ENCODE measurements at places on chromosomes 4 and X.

DNA sequence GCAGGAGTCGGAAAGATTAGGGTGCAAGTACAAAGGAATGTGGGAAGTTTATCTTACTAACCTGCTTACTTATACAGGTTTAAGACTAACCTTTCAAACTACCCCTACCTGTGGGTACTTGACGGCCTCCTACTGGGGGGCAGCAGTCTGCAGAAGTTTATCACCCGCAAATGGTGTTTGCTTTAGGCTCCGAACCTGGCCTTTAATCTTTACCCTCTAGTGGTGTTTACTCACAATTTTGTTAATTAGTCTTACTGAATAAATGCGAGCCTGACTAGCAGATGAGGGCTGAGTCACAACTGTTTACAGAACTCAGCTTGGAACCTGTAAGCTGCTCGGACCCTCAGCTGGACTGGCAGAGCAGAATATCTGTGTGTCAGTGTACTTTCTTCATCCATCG is 204.2 kb upstream of the GPRIN3 start:
- DNase-seq = no peak

DNA sequence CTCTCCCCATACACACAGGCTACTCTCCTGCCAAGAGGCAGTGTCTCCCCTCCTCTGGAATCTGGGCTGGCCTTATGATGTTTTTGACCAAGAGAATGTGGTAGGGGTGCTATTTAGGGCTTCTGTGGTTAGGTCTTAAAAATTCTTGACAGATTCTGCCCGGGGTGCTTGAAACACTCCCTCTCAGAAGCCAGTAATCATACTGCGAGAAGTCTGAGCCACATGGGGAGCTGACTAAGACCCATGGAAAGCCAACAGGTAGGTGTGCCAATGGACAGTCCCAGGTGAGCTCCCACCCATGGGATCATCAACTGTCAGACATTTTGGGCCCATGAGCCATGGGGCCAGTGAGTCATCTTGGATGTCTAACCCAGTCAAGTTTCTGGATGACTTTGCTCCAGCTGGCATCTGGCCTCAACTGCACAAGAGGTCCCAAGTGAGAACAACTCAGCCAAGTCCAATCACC is 315.7 kb downstream of the FBXW7 start:
- DNase-seq = no peak

DNA sequence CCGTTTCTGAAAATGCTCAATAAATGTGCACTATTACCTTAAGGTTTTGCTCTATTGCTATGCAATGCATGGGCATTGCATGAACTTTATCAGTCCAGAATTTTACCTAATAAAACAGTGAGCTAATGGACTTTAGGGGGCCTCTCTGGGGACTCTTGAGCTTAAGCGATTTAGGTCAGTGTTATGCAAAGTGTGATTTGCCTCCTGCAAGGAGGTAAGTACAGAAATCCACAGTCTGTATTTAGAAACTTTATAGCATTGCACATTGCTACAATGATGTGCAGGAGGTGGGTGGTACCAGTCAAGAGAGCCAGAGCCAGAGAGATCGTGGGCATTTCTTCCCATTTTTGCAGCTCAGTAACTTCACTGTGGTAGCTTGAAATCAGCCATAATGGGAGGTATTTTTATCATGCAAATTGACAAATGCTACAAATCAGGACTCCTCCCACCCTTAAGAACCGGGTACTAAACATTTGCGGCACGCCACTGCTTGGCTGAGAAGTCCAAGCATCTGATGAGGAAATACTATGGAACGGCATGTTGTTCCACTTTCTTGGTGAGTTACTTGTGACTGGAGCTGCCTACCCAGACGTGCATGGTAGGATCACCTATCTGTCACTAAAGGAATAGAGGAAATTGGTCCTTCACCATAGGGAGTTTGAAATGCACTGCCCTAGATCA is 174.6 kb upstream of the PGRMC2 start:
- DNase-seq = no peak

DNA sequence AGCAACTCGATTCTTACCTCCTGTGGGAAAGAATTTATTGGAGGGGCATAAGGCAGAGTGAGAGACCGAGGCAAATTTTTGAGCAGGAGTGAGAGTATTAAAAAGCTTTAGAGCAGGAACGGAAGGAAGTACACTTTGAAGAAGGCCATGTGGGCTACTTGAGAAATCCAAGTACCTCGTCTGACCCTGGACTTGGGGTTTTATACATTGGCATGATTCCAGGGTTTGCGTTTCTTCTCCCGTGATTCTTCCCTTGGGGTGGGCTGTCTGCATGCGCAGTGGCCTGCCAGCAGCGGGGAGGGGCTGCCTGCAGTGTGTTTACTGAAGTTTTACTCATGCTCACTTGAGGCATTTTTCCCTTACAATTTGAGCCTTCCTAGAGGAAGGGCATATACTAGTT is 3.4 kb downstream of the GALNT7 start:
- DNase-seq = no peak

DNA sequence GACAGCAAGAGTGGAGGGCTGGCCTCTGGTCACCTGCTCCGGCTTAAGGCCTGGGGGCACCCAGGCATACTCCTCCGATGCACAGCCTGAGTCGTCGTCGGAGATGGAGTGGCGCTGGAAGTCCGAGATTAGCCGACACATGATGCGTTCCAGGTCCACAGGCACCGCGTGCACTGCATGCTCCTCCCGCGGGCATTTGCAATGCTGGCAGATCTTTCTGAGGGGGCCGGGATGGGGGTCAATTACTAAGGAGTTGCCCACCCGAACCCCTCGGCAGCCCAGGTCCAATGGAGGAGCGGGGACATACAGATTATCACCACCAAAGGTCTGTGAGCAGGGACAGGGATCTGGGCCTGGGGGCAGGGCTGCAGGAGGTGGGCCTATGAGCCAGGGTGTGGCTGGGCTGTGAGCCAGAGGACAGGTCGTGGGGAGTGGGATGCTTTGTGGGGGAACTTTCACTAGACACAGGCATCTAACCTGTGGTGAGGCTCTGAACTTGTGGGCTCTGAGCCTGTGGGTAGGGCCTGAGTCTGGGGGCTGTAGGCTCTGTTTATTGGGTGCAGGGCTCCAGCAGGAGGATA is 2.4 kb downstream of the PRICKLE3 start:
- no peak for DNase-seq

GRCh38 chr4:165864271-165864670 is 8.8 kb upstream of the TLL1 start:
- no peak for DNase-seq

DNA sequence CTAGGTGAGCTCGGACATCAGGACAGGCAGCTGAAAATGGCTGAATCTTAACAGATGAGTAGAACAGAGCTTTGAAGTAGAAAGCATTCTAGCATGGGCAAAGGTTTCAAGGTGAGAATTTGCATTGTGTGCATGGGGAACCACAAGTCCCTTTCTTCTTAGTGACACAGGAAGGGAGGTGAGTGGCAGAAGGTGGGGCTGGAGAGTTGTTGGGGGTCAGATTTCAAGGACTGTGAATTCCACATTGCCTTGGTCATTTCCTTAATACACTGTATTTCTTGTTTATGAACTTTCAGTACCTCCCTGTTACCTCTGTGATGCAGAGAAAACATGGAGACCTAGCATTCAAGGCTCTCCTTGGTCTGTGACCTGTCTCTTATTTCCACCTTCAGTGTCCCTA is 4.1 kb downstream of the APEX2 start:
- DNase-seq = no peak

DNA sequence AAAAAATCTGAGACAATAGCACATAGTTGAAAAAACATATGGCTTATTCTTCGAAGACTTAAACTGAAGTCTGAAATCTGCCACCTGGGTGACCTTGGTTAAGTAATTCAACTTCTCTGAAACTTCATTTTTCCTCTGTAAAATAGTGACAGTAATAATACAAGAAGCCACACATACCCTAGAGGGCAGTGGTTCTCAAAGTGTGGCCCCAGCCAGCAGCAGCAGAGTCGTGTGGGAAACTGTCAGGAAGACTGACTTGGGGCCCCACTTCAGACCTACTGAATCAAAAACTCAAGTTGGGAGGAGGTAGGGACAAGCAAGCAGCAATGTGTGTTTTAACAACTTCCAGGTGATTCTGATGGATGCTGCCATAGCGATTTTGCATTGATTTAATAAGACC is 249.9 kb downstream of the HNRNPD start:
- no peak for DNase-seq

- no peak for DNase-seq
These were observed 173.6 kb upstream of the MED14 start for GRCh38 chrX:40908857-40909475.

DNA sequence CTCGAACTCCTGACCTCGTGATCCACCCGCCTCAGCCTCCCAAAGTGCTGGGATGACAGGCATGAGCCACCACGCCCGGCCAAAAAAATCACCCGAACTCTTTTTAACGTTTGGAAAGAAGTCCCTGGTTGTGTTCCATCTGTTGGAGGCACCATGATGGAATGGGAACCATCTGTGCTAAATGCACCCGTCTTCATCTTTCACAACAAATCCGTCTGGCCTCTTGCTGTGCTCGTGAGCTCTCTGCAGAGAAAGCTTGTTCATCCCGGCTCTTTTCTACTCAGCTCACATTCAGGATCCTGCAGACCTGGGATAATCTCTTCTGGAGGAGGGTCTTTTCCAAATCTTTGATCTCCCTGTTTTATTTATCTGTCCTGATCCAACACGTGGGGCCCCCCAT is 188.8 kb downstream of the CRLF2 start:
- no peak for DNase-seq

GRCh38 chr4:20430259-20430941 is 178.7 kb downstream of the SLIT2 start:
- no peak for DNase-seq

DNA sequence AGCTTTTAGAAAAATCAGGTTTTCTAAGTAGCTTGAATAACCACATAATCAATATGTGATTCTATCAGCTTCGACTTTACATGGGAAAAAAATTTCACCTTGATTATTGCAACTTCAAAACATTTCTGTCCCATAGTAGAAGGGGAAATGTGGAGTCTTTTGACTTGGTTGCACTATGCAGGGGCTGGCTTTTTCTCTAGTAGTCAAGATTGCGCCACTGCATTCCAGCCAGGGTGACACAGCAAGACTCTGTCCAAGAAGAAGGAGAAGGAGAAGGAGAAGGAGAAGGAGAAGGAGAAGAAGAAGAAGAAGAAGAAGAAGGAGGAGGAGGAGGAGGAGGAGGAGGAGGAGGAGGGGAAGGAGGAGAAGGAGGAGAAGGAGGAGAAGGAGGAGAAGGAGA is 84.9 kb downstream of the MAML3 start:
- DNase-seq = no peak

DNA sequence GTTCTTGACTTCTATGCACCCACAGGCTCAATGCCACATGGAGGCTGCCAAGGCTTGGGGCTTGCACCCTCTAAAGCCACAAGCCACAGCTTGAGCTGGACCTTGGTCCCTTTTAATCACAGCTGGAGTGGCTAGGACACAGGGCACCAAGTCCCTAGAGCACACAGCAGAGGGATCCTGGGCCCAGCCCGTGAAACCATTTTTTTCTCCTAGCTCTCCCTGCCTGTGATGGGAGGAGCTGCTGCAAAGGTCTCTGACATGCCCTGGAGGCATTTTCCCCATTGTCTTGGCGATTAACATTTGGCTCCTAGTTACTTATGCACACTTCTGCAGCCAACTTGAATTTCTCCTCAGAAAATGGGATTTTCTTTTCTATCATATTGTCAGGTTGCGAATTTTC is 410.9 kb downstream of the GRID2 start:
- DNase-seq = no peak

GRCh38 chrX:22163326-22163725 is 109.4 kb upstream of the CBLL2 start:
- no peak for DNase-seq

DNA sequence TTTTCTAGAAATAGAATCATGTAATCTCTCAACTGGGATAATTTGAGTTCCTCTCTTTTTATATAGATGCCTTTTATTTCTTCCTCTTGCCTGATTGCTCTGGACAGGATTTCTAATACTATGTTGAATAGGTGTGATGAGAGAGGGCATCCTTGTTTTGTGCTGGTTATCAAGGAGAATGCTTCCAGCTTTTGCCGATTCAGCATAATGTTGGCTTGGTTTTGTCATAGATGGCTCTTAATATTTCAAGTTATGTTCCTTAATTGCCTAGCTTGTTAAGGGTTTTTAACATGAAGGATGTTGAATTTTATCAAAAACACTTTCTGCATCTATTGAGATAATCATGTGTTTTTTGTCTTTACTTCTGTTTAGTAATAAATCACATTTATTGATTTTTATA is 58.7 kb downstream of the TMEM47 start:
- DNase-seq = no peak

- DNase-seq = peak; percentile 6
These were observed 12.4 kb upstream of the PIN4 start for GRCh38 chrX:72169008-72169728.

DNA sequence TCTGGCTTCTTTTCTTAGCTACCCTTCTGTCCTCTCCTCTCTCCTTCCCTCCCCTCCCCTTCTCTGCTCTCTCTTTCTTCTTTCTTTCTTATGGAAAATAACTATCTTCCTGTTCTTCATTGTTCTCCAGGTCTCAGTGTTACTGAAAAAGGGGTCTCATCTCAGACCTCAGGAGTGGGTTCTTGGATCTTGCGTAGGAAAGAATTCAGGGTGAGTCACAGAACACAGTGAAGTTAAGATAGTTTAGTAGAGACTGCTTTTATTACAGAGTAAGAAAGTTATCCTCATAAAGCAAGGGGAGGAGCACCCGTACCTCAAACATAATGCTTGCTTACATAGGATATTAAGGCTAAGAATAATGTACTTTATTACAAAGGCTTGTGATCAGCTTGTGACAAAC is 31.8 kb upstream of the CWH43 start:
- no peak for DNase-seq

- DNase-seq = no peak
These were observed 63.9 kb downstream of the HAND2 start for GRCh38 chr4:173466101-173466500.

DNA sequence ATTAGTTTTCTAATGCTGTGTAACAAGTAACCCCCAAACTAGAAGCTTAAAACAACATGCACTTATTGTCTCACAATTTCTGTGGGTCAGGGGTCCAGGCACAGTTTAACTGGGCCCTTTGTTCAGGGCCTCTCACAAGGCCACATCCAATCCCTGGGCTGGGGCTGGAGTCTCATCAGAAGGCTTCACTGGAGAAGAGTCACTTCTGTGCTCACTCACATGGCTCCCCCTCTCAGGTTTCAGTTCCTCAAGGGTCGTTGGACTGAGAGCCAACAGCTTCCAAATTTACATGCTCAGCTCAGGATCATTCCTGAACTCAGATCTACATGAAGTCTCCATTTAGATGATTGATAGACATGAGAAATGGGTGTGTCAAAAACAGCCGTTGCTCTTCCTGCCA is 77.1 kb downstream of the EVC start:
- no peak for DNase-seq

- no peak for DNase-seq
These were observed 341.3 kb upstream of the KLF3 start for GRCh38 chr4:38322714-38323113.

Measured in stimulated activated CD4-positive, alpha-beta T cell treated with anti-CD3 and anti-CD28 coated beads, Interleukin-1b, Interleukin-23, amount 100 ng/mL, for 1 hour (primary cell).